ENCODE measurements at places on chromosomes 4 and X.

GRCh38 chr4:148961526-148961925, 519.3 kb upstream of the NR3C2 start:
- no peak for DNase-seq

GRCh38 chrX:13029887-13030771, 14.3 kb downstream of the FAM9C start:
- peak; percentile 65 for DNase-seq

DNA sequence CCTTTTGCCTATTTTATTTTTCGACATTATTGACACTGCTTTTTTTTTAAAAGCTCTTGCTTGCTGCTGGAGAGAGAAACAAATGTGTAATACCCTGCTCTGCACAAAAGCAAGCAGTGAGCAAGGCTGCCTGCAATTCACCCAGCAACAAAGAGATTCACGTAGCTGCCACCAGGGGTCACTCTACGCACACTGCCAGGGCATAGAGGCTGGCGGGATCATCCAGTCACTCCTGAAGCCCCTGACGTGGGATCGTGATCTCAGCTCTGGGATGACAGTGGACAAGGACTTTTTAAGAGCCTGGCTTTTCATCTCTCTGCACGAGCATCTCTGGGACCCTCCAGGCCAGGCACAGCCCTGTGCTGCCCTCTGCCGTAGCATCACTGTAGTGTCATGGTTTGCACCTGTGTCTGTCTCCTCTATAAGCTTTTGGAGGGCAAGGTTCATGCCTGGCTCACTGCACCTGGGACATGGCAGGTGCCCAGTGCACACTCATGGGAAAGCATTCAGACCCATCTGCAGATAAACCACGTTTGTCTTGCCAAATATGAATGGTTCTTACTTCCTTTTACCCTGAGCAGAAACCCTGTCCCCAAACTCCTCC, 19.8 kb downstream of the C4orf50 start:
- peak; percentile 45 for DNase-seq

DNA sequence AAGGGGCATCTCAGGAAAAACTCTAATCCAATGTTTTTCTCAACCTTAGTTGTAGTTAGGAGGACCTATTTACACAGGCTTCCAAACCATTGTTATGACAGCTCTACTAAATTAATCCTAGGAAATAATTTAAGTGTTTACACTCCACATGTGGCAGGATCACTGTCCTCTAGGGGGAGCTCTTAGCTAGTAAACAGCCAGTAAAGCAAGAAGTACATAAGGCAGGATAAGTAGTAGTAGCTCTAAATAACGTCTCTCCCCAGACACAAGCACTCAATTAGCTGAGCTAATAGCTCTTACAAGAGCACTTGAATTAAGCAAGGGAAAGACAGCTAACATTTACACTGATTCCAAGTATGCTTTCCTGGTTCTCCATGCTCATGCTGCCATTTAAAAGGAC, 37.3 kb downstream of the NUDT11 start:
- DNase-seq: peak; percentile 16

GRCh38 chr4:156838761-156839160, 132.8 kb downstream of the PDGFC start:
- DNase-seq: no peak

GRCh38 chrX:274904-275475, 6.2 kb upstream of the PLCXD1 start:
- no peak for DNase-seq

DNA sequence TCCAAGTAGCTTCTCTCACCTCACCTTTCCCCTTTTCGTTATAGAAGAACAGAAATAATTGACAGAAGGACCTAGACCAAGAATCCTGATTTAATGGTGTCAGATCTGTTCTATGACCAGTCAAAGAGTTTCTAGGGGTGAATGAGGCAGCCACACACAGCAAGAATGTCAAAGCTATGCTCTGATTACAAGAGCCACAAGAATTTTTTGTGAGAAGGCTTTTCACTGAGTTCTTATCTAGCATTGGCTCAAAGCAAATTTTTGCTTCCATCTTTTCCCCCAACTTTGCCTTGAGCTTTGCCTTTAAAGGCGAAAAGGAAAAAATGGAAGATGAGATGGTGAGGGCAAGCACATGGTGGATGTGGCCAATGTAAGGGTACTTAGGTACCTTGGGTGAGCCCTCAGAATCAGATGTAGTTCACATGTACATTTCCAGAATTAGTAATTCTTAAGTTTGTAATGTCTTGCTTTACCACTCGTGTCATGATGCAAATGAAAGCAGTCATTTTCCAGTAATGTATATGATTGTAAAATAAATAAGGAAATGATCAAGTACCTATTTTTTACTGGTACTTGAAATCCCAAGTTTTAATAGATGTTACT, 23.5 kb downstream of the FMR1 start:
- no peak for DNase-seq

DNA sequence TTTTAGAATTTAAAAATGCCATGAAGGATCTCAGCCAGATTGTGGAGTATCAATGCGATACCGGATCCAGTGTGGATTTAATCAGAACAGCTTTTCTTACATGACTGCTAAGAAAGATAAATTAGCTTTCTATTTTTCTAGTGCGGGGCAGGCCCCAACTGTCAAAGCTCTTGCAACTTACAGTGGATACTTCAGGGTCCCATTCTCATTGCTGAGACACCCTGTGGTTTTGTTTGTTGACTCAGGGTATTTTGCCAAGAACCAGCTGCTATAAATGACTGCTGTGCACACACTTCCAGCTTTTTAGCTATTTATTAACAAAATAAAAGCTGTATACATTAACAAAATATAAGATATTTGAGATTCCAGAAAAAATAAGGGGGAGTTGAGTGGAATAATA, 166.4 kb downstream of the DCLK2 start:
- DNase-seq: no peak

- DNase-seq: no peak
Measured at GRCh38 chr4:85995361-85995760, 364.5 kb downstream of the MAPK10 start.

GRCh38 chrX:132776486-132777210, 181.8 kb downstream of the HS6ST2 start:
- DNase-seq: no peak

- DNase-seq: no peak
Measured at GRCh38 chr4:168833881-168834280, 176.2 kb downstream of the CBR4 start.

GRCh38 chrX:129769467-129770154, 10.1 kb upstream of the SASH3 start:
- DNase-seq: peak; percentile 87

DNA sequence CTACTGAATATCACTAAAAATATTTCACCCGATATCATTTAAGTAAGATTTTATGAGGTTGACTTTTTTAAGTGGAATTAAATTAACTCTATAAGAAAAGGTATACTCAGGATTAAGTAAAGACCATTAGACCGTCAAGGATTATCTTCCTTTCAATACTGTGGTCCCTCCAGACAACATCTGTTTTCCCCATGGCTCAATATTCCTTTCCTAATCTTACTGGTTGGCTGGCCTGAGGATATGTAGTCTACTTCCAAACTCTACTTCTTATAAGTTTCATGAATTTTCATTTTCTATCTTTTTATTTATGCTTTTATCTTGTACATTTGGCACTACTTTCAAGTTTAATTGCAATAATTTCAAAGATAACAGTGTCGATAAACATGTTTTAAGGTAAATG, 725.4 kb downstream of the PCDH7 start:
- DNase-seq: no peak

DNA sequence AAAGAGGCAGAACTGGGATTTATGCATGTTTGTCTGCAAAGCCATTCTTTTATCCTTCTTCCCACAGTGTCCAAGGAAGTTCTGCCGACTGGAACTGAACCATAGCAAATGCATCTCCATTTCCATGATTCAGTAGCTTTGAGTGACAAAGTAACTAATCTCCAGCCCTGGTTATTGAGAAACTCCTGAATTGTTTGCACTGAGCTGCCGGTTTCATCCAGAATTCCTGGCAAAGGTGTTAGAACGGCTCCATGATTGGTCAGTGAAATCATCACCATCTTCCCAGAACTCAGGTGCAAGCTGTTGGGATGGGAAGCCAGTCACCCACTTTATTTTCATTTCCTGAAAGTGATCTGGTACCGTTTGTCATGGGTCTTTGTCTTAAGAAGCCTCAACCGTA, 47.0 kb upstream of the SLC34A2 start:
- DNase-seq: no peak
